ENCODE measurements at places on chromosomes 13 and 19.
A peak's percentile ranks its signal among the peaks of the same experiment; 100 is the strongest.

- DNase-seq, result no peak
Measured at GRCh38 chr13:50069261-50069660, 54.0 kb downstream of the KCNRG start.

GRCh38 chr13:43579321-43579720, 207.5 kb downstream of the ENOX1 start:
- DNase-seq, result no peak

DNA sequence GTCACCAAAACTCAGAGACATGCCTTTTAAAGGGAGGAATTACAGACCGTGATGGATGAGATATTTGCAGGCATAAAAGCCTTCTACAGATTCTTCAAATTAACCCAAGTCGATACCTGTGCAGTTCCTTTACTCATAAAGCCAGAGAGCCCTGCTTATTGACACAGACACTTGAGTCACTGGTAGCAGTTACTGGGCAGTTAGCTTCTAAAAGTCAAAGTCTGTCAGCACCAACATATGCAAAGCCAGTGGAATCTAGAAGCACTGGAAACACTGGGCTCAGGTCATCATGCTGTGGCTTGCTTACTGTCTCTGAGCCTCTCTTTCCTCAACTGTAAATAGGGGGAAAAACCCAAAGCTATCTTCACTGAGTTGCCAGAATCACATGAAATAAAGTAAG, 25.7 kb upstream of the LRCH1 start:
- no peak for DNase-seq

- DNase-seq, result no peak
Measured at GRCh38 chr13:97139691-97140090, 82.4 kb upstream of the MBNL2 start.

GRCh38 chr13:23505007-23505406, 65.2 kb upstream of the TNFRSF19 start:
- DNase-seq, result no peak

GRCh38 chr13:31101472-31102170, 60.1 kb downstream of the HSPH1 start:
- no peak for DNase-seq

- no peak for DNase-seq
Measured at GRCh38 chr19:17835182-17836006, 12.4 kb downstream of the JAK3 start.

- DNase-seq, result peak; percentile 29
Measured at GRCh38 chr13:94712812-94713560, 641 bp upstream of the SOX21 start.

DNA sequence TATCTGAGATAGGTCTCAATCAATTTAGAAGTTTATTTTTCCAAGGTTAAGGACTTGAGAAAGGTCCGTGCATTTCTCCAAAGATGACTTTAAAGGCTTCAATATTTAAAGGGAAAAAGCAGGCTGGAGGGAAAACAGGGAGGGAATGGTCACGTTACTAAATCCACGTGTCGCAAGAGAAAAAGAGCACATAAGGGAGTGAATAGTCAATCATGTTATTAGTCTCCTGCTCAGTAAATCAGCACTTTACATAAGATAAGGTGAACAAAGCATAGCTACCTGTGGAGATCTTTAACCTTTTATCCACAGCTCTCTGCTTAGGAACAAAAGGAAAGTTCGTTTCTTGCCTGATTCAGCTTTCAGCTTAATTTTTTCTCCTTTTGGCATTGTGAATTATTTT, 31.3 kb upstream of the LSM14A start:
- no peak for DNase-seq

DNA sequence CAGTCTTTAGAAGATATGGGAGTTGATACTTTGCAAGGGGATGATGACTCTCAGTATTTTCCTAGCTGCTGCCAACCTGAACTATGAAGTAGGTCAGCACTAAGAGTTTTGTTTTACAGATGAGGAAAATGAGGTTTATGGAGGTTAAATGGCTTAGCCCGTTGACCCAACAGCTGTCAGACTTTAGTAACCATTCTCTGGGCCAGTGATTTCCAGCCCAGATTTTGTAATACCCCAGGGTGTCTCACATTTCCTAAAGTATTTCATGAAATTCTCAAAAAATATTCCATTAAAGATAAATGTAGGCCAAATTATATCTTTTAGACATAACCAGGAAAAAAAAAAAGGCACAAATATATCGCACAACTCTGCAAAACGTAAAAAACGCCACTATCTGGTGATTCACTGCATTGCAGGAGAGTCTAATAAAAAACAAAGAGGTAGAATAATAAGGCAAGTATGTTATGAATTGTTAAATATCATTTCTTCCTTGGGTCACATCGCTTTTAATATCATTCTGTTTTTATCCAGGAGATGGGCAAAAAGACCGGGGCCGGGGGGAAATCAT, 112.5 kb downstream of the DACH1 start:
- DNase-seq, result no peak

DNA sequence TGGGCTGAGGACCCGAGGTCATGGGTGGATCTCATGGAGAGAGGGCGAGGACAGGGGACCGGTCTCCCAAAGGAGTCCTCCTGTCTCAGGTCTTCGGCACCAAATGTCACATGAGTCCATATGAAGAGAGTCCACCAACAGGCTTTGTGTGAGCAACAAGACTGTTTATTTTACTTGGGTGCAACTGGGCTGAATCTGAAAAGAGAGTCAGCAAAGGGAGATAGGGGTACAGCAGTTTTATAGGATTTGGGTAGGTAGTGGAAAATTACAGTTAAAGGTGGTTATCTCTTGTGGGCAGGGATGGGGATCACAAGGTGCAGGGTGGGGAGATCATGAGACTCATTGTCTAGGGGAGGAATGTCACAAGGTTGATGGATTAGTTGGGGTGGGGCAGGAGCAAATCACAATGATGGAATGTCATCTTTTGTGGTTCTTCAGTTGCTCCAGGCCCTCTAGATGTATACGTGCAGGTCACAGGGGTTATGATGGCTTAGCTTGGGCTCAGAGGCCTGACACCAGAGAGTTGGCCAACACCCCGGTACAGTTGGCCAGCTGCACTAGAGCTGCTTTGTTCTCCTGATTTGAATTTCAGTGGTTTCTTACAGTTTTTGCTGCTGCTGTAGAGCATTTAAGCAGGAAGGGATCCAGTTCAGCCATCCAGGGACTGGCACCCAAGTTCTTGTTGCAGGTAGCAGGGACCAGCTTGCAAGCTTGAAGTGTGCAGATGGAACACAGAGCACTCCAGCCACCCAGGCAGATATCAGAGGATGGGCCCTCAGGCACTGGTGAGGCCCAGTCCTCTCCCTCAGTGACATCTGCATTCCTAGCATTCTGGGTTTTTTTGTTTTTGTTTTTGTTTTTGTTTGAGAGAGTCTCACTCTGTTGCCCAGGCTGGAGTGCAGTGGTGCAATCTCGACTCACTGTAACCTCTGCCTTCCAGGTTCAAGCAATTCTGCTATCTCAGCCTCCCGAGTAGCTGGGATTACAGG, 26.4 kb upstream of the IGFL1 start:
- DNase-seq, result no peak

- DNase-seq, result no peak
Measured at GRCh38 chr13:61415058-61415721, 459 bp downstream of the PCDH20 start.

GRCh38 chr13:76696370-76696769, 189.8 kb downstream of the KCTD12 start:
- DNase-seq, result no peak

Measured in B cell (primary cell).